Vagina (tissue), 2 donors: ENCODE measurements at places on chromosomes 5 and 9. TPM values are rescaled to one million over a fixed set of nuclear protein-coding genes. Genes with fewer than 3 reads are reported as not detected.
A peak's percentile ranks its signal among the peaks of the same experiment; 100 is the strongest.

ATOSB gene
- total RNA-seq, result 11.5 TPM

DNA sequence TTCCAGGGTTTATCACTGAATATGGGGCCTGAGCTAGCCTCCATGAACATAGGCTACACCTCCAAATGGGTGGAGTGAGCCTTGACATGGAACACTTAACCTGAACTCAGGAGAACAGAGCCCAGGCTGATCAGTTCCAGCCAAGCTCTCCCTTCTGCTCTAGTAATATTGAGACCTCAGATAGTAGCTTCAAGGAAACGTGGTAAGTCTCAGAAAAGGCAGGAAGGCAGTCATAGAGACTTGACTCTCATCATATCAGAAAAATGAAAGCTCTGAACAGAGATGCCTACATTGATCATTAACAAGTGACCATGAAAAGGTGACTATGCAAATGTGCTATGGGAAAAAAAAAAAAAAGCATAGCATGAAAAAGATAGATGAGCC, 40.5 kb upstream of the MYO10 start:
- DNase-seq, result no peak

DRD1 gene
- total RNA-seq, result not detected

DNA sequence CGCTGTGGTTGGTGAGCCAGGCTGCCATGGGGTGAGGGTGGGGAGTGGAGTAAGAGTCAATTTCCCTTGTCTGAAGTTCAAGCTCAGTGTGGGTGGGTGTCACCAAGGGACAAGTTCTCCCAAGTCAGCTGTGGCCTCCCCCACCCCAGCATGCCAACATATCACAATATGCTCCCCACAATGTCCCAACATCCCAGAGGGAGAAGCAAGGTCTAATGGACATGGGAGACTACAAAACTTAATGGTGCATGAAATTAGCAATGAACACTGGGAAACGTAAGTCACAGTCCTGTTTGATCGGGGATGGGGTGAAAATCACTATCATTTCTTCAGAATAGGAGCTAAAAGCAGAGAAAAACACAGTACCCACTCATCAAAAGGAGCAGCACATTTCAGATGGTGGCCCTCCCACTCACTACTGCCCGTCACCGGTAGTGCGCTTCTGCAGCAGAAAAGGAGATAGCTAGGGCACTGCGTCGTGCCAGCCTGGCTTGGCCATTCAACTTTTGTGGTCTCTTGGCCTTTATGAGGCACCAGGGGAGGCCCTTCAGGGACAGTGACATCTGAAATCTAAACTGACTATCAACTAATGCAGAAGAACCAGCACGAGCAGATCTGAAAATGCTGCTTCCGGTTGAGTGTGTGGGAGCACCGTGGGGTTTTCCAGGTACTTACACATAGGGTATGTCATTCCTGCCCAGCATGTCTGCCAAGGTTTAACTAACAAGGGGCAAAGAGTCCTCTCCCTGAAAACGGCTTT, 20.5 kb upstream of the NDFIP1 start:
- no peak for DNase-seq

AGXT2 gene
- not detected for total RNA-seq

- no peak for DNase-seq
These were observed 34.4 kb downstream of the RFX3 start for GRCh38 chr9:3491450-3491849.

TNFSF8 gene
- 4.2 TPM for total RNA-seq

DNA sequence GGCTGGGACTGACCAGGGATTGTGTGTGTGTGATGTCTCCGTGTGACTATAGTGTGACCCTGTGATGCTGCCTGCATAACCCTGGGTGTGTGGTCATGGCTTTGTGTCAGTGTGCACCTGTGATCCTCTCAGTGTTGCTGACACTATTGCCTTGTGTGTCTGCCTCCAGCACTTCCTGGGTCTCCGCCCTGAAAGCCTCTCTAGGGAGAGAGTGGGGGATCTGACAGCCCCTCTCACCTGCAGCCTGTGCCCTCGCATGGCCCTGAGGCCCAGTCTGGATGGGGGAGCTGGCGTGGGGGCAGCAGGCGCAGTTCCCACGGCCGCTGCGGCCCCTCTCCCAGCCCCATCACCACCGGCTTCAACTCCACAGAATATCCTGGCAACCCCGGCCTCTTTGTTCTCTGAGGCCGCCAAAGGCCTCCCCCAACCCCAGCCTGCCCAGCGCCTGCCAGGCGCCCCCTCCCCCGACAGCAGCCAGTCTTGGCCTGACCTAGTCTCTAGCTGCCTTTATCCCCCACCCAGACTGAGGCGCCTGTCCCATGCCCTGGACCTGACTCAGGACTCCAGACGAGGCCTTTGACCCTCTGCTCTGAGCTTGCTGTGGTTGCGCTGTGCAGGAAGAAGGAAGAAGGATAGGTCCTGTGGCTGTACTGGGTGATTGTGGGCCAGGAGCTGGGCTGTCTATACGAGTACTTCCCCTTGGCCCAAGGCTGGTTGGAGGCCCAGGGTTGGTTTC, 38.7 kb downstream of the CXXC5 start:
- no peak for DNase-seq

- no peak for DNase-seq
These were observed 1135.0 kb upstream of the WWC1 start for GRCh38 chr5:167156446-167156845.

GFI1B gene
- total RNA-seq, result not detected

GRCh38 chr5:93150311-93151012, 430.6 kb downstream of the NR2F1-AS1 start:
- no peak for DNase-seq

GRCh38 chr5:178612299-178612698, 14.6 kb downstream of the CLK4 start:
- DNase-seq, result no peak

CORO2A gene
- 17.4 TPM for total RNA-seq

GRCh38 chr5:147750065-147750464, 32.5 kb downstream of the JAKMIP2 start:
- no peak for DNase-seq

- peak; percentile 64 for DNase-seq
These were observed 437.7 kb downstream of the SPOCK1 start for GRCh38 chr5:137061382-137061781.
